ENCODE measurements at places on chromosomes 1 and 21.

DNA sequence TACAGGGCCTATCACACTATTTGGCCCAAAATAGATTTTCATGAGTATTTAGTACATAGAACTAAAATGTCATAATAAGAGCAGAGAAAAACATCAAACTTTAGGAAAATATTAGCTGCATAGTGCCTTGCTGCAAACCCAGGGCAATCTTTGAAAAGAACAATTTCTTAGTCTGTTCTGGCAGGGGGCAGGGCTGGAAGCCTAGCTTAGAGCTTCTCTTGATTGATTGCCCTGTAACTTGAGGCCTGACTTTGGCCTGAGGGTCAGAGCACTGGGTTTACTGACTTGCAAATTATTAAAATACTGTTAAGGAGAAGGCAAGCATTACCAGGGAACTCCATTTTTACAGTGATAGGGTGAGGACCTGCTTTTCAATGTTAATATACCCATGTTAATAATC lies 115.8 kb upstream of the SPAG17 start:
- DNase-seq = peak; percentile 7

GRCh38 chr1:62746086-62746808 lies 37.7 kb upstream of the ATG4C start:
- peak; percentile 64 for DNase-seq

DNA sequence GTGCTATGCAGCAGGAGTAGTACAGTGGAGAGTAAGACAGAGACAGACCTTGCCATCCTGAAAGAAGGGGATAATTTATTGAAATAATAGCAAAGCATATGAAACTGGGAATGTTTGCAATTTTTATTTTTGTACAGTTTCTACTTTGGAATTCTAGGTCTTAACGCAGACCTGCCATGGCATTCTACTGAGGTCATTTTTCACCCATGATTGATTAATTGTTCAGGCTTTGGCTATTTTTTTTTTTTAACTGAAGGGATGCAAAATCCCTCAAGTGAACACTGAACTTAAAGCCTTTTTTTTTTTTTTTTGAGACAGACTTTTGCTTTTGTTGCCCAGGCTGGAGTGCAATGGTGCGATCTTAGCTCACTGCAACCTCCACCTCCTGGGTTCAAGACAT lies 27.1 kb downstream of the MTF2 start:
- DNase-seq = peak; percentile 13

- DNase-seq = no peak
Measured at GRCh38 chr1:47213230-47213963, 18.6 kb downstream of the TAL1 start.

DNA sequence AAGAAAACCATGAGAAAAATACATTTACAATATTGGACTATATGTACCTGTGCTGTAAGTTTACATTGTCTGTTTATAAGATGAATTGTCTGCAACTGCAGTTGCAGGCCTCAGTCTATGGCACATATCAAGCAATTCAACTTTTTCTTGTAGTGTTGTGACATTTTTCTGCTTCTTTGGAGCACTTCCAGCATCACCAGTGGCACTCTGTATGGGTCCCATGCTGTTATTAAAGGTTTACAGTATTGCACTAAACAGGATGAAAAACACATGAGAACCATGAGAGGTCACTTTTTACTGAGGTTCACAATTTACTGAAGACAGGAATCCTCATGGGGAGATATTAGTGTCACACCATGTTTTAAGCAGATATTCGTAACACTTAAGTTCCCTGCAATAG lies 118.6 kb downstream of the GRIK1 start:
- no peak for DNase-seq

Data from M059J (cell line).